ENCODE measurements at places on chromosomes 16 and 17.

GRCh38 chr16:14364112-14364385, 266.0 kb downstream of the PARN start:
- DNase-seq, result no peak

- DNase-seq, result no peak
These were observed 46.1 kb downstream of the KCNJ16 start for GRCh38 chr17:70121126-70121525.

GRCh38 chr17:14510136-14510535, 209.3 kb downstream of the HS3ST3B1 start:
- no peak for DNase-seq

DNA sequence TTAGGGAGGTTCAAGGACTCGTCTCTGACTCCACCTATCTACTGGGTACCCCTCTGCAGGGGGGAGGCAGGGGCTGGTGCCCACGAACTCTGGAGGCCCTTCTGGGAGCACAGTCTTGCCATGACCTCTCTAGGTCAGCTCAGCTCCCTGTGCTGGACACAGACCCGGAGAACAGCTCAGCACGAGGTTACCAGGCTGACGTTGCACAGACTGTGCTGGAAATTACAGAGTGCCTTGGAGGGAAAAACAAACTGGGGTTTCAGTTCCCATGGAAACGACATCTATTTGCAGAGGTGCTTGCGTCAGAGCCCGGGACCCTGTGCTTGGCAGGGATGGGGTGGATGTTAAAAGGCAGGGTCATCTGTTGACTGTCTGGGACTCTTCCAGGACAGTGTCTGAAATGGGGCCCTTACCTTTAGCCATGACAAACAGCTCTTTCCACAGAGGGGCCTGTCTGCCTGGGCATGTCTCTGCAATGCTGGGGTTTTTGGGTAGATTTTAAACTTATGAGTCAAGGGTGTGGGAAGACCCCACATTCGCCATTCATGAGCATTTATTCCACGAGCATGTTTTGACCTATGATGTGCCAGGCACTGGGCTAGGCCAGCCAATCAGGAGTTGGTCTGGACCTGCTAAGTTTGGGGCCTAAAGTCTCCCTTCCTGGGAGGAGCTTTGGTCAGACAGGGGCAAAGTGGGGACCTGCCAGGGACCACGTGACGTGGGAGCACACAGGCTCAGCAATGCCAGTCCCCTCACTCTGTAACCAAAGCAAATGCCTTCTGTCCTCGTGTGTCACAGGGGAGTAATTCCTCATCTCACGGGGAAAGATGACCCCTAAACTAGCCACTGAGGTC, 22.5 kb downstream of the CCR7 start:
- DNase-seq, result peak; percentile 47

DNA sequence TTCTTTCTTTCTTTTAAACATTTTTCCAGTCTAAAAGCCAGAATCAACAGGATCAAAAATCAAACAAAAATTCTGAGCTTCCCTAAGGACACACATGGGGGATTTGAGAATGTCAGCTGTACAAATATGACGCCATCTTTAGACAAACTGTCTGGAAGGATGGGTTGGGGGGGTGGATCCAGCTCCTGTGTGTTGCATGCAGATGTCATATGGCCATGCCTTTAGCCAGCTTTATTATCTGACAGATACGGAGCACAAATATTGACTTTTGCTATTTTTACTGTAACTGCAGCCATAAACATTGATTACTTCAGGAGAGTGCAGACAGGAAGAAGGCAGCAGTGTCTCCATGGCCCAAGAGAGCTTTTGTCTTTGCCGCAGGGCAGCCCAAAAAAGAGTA, 279.4 kb upstream of the ELAC2 start:
- DNase-seq, result no peak

- DNase-seq, result no peak
These were observed 17.7 kb downstream of the TAOK1 start for GRCh38 chr17:29407856-29408255.

- no peak for DNase-seq
These were observed 234.5 kb downstream of the NTN1 start for GRCh38 chr17:9255833-9256232.

Data from activated T-cell treated with anti-CD3 and anti-CD28 coated beads, Interleukin-2, amount 50 U/mL, for 1 hour (primary cell).